ENCODE measurements at places on chromosomes 1 and 21. TPM values are rescaled to one million over a fixed set of nuclear protein-coding genes. Genes with fewer than 3 reads are reported as not detected.

CFAP45 gene
- total RNA-seq = 1.3 TPM

WNT9A gene
- total RNA-seq = not detected

WLS gene
- total RNA-seq = not detected

C1orf115 gene
- 0.52 TPM for total RNA-seq

SLAMF7 gene
- total RNA-seq = 6.2 TPM

ETV3L gene
- total RNA-seq = not detected

MARK1 gene
- not detected for total RNA-seq

GSTM1 gene
- total RNA-seq = not detected

C1QC gene
- total RNA-seq = 1.2 TPM

NHLH2 gene
- not detected for total RNA-seq

LINGO4 gene
- total RNA-seq = not detected

LCE1D gene
- not detected for total RNA-seq

USF1 gene
- total RNA-seq = 107 TPM

- DNase-seq = no peak
Measured at GRCh38 chr1:78658901-78659300, 9.3 kb downstream of the IFI44 start.

- DNase-seq = no peak
Measured at GRCh38 chr1:185906186-185906585, 172.0 kb downstream of the HMCN1 start.

- DNase-seq = no peak
Measured at GRCh38 chr1:167104256-167104633, 10.4 kb downstream of the STYXL2 start.

DNA sequence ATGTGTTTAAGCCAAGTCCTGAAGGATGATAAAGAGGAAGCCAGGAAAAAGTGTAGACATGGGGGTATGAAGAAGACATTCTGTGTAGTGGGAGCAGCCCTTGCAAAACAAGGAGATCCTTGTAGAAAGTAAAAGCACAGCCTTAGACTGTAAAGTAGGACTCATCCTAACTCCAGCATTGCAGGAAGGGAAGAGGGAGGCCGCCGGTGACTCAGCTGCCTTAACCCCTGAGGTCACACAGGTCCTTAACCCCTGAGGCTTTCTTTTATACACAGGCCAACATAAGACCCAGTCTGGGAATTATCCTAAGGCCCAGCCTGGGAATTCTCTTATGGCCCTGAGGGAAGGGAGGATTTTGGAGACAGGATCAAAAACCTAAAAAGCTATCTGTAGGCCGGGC is 18.0 kb downstream of the PGM1 start:
- no peak for DNase-seq

GRCh38 chr1:55512466-55512865 is 297.3 kb upstream of the USP24 start:
- no peak for DNase-seq

GRCh38 chr1:61091455-61091854 is 9.1 kb downstream of the NFIA start:
- no peak for DNase-seq

DNA sequence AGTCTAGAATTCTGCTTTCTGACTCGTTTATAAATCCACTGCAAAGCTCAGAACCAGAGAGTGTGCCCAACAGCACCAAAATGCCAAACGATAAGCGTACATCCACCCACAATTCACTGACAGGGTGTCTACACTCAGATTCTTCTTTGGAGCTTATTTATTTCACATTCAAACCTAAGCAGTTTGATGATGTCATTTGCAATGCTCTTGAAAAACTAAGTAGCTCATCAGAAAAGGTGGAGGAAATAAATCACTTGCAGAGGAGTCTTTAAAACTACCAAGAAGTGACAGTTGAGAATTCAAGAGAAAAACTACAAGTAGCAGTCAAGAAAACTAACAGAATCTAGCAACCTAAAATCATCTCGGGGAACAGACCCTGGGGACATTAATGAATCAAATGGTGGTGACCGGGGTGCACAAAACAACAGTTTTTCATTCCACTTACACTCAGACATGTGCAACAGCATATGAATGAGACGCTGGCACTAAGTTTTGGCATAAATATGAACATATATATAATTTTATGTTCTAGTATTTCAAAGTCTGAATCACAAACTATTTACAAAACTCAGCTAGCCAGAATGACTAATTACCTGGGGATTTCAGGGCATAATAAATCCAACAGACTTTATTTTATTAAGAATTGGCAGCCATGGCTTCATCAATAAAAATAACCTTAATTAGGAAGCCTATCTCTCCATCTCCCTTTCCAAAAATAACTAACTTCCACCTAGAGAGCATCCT is 119.4 kb downstream of the SIPA1L2 start:
- DNase-seq = no peak

- no peak for DNase-seq
Measured at GRCh38 chr1:75338616-75339483, 204.7 kb downstream of the LHX8 start.

DNA sequence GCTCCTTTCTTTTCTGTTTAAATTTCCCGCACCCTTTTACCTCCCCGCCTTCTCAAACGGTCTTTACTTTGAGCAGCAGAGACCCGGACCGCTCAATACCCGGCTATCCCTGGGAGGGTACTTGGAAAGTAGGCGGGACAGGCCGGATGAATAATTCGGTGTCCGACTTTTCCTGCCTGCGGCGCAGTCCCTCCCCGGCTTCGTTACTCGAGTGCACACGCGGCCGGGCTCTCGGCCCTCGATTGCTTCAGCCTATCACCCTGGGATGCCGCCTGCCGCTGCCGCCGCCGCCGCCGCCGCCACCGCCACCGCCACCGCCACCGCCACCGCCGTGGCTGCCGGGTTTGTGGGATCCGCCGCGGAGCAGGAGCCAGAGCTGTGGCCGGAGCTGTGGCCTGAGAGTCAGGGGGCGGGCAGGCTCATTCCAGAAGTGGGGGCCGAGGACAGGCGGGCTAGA is 382 bp upstream of the RASAL2 start:
- no peak for DNase-seq

DNA sequence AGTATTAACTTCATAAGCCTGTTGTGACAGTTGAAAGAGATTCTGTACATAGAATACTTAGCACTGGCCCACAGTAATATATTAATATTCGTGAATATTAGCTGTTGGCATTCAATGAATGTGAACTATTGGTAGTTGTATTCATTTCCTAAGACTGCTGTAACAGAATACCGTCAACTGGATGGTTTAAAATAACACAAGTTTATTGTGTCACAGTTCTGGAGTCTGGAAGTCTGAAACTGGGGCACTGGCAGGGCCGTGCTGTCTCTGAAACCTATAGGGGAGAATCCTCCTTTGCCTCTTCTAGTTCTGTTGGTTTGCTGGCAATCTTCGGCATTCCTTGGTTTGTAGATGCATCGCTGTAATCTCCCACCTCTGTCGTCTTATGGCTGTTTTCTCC is 47.5 kb downstream of the OLFML3 start:
- no peak for DNase-seq

DNA sequence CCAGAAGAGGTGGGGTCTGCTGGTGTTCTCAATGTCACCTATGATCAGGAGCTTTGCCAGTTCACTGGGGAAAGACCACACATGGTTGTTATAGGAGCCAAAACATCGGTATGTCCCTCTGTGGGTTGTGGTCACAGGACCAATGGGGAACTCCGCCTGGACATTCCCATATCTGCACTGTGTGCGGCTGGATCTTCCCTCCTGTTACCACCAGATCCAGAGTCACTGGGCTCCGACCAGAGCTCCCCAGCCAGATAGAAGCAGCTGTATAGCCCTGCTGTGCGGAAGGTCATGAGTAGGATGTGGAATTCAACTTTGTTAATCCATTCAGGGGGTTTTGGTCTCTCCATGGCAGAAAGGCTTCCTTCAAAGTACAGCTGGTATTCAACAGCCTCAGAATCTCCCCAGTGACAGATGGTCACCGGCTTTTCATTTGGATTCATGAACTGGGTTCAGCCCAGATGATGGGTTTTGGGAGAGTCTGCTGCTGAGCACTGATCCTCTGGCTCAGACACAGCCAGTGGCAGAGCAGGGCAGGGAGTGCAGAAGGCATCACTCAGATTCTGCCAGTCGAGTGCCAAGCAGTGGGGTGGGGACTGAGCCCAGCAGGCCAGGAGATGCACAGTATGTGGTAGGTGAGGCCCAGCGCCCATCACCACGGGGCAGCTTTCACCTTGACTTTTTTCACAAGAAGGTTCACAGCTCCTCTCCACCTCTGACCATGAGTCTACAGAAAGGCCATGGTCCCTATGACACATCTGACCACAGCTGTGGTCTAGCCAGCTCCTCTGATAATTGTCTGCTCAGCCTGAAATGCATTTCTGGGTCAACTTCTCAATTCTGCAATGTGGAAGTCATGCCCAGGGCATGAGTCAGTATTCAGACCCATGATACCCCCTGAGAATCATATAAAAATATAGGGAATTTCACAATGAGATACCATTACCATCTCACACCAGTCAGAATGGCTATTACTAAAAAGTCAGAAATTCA is 2.9 kb upstream of the SHCBP1L start:
- DNase-seq = no peak

- no peak for DNase-seq
Measured at GRCh38 chr1:5960336-5960735, 31.9 kb downstream of the NPHP4 start.

GRCh38 chr1:163401211-163401610 is 79.5 kb downstream of the NUF2 start:
- no peak for DNase-seq

GRCh38 chr1:228544921-228545591 is 57.9 kb downstream of the RNF187 start:
- DNase-seq = no peak

DNA sequence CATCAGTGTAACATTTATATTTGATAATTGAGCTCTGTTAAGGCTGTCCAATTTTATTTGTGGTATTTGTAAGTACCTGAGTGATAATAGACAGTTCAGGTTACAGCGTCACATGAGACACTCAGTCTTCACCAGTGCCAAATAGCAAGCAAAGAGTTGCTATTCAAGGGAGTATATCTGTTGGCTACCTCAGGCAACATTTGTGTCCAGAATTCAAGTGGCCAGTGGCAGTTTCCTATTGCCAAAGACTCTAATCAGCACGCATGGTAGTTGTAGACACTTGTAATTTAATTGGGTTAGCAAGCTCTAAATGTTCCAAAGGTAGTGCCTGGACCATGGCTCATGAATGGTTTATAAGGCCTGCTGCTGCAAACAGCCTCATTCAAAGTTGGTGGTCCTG is 1524.3 kb upstream of the B3GALT2 start:
- no peak for DNase-seq

DNA sequence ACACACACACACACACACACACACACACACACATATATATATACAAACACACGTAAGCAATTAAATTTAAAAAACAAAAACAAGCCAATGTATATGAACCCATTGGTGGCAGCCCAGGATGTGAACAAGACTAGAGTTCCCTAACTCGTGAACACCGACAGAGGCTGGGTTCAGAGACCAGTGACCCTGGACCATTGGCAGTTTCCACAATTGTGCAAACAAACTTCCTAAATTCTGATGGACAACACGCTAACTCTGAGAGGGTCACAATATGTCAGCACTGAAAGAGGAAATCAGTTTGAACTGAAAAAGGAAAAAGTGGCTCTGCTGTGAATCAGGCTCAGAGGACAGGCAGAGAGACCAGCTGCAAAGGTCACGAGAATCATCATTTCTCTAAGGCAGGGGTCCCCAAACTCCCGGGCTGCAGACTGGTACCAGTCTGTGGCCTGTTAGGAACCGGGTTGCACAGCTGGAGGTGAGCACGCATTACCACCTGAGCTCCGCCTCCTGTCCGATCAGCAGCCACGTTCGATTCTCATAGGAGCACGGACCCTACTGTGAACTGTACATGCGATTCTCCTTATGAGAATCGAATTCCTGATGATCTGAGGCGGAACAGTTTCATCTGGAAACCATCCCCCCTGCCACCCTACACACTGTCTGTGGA is 50.5 kb upstream of the ERO1B start:
- no peak for DNase-seq

Data from naive thymus-derived CD8-positive, alpha-beta T cell (primary cell).